ENCODE measurements at places on chromosomes 4 and X.

DNA sequence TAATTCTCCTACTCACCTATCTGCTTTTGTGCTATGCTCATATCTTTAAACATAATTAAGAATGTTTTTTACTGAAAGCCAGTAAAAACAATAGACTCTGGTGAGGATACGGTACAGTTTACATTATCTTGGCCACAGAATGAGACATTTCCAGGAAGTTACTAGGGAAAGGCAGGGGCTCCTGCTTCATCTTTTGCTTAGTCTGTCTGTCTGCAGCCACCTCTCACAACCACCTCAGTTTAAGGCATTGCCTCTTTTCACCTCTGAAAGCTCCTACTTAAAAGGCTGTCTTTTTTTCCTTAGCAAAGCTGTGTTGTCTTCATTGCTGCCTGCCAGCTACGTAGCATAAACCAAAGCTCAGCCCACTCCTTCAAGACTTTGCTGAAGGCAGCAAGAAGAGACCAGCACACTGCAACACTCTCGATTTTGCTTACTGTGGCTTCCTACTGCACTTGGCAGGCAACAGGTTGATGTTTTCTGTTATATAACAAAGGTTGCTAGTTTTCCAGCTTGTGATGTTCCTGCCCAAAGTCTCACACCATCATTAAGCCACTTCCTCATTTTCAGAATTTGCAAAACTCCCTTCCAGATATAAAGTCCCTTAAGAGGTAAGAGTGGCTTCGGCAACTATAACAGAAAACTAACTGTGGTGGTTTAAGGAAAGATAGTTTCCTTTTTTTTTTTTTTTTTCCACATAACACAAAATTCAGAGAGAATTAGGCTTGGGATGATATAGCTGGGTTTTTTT is 432.9 kb downstream of the GRXCR1 start:
- H3K27ac ChIP-seq = no peak overlapping the region
- H3K4me1 ChIP-seq = no peaks in the 10 kb centered on the region
- peaks cover 8% of the 10 kb centered on the region for H3K27me3 ChIP-seq
- no peak for DNase-seq
- H3K4me3 ChIP-seq = no peak overlapping the region

GRCh38 chrX:42797651-42798269 is 19.8 kb upstream of the PPP1R2C start:
- no peak for DNase-seq
- H3K27ac ChIP-seq = no peak overlapping the region
- no peak overlapping the region for H3K4me3 ChIP-seq

DNA sequence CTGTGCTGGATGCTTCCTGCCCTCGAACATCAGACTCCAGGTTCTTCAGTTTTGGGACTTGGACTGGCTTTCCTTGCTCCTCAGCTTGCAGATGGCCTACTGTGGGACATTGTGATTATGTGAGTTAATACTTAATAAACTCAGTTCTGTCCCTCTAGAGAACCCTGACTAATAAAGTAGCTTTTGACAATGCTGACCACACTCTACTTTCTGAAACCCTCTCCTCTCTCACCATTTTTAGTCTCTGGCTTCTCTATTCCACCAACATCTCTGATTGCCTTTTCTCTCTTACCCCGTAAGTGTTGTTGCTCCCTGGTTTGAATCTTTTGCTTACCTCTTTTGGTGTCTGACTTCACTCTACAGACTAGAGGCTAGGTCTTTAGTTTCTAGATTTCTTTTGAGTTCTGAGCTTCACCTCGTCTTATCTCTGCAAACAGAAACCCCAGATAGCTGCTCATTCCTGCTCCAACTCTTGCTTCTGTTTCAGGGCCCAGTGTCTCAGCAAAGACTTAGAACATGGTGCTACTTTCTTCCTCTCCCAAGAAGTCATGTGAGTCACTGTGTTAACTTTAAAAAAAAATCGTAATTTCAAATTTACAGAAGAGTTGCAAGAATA is 11.4 kb downstream of the TMSB4X start:
- no peak overlapping the region for H3K4me3 ChIP-seq
- H3K27ac ChIP-seq = no peak overlapping the region

DNA sequence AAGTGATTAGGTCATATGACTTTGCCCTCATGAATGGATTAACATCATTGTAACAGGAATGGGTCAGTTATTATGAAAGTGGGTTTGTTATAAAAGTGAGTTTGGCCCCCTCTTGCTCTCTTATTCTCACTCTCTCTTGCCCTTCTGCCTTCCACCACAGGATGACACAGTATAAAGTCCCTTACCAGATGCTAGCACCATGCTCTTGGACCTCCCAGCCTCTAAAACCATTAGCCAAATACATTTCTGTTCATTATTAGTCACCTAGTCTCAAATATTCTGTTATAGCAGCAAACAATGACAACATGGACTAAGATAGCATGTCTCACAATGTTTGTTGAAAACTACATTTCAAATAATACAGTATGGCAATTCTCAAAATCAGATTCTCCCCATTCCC is 59.7 kb downstream of the RWDD4 start:
- no peak for DNase-seq
- H3K36me3 ChIP-seq = peaks cover 2% of the 10 kb centered on the region
- H3K27ac ChIP-seq = no peak overlapping the region
- no peaks in the 10 kb centered on the region for H3K27me3 ChIP-seq

- DNase-seq = no peak
- H3K4me1 ChIP-seq = peaks cover 10% of the 10 kb centered on the region
- H3K27ac ChIP-seq = no peak overlapping the region
- H3K27me3 ChIP-seq = no peaks in the 10 kb centered on the region
- H3K36me3 ChIP-seq = peaks cover 29% of the 10 kb centered on the region
- H3K4me3 ChIP-seq = no peak overlapping the region
Measured at GRCh38 chr4:1255151-1255550, 6.2 kb upstream of the CTBP1 start.

- H3K27ac ChIP-seq = no peak overlapping the region
- DNase-seq = no peak
- H3K4me3 ChIP-seq = no peak overlapping the region
- no peaks in the 10 kb centered on the region for H3K27me3 ChIP-seq
- no peaks in the 10 kb centered on the region for H3K4me1 ChIP-seq
Measured at GRCh38 chr4:138389976-138390685, 148.0 kb upstream of the SLC7A11 start.

DNA sequence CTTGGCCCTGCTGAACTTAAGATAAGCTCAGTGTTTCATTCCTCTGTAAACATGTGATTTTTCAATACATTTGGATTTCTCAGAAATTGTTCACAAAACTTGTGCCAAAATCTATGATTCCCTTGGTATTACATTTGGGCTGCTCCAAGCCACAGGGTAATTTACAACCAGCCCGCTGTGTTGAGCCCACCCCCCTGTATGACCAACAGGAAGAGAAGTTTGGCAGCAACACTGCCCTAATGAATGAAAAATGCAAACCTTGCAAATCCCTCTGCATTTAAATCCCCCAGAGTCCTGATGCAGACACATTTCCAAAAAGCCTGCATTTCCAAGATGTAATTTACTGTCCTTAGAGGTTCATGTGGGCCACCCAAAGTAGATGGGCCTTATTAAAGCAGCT is 34.1 kb upstream of the GAB1 start:
- no peaks in the 10 kb centered on the region for H3K27me3 ChIP-seq
- DNase-seq = no peak
- H3K4me3 ChIP-seq = no peak overlapping the region
- H3K4me1 ChIP-seq = peaks cover 38% of the 10 kb centered on the region

DNA sequence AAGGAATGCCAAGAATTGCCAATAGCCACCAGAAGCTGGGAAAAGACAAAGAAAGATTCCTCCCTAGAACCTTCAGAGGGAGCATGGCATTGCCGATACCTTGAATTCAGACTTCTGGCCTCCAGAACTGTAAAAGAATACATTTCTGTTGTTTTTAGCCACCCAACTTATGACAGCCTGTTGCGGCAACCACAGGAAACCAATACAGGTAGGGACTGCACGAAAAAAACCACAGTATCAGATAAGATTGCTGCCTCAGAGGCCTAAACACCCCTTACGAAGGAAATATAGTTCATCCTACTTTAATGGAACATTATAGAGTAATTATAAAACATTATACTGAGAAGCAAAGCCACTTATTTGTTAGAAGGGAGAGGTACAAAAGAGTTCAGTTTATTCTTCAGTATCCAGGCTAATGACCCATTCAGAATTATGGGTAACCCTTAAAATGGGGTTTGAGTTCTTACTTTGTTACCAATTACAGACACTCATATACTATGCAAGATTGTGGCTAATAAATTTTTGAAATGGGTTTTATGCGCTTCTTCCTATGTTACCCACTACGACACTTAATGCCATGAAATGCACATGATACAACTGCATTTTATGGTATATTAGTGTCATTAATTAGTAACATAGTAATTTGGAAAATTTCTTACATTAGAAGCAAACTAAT is 37.4 kb upstream of the SMIM10L2A start:
- H3K36me3 ChIP-seq = no peaks in the 10 kb centered on the region

- H3K4me1 ChIP-seq = peaks cover 11% of the 10 kb centered on the region
- H3K27ac ChIP-seq = no peak overlapping the region
- no peaks in the 10 kb centered on the region for H3K27me3 ChIP-seq
Measured at GRCh38 chrX:12962041-12962504, 12.8 kb upstream of the TMSB4X start.

DNA sequence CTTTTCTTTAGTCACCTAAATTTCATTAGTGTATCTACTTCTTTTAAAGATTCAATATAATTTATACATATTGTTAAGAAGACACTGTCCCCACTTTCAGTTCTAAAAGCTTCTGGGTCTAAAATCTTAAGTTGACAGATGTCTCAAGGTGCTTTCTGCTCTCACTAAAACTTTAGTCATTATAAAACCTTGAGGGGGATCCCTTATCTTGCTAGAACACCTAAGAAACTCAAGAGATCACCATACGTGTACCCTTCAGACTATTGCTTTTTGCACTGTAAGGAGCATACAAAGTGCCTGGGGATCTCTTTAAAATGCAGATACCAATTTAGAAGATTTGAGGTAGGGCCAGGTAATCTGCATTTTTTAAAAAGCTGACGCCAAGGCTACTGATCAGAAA is 30.1 kb downstream of the CYBB start:
- no peaks in the 10 kb centered on the region for H3K4me1 ChIP-seq
- no peaks in the 10 kb centered on the region for H3K36me3 ChIP-seq
- no peak for DNase-seq
- H3K4me3 ChIP-seq = no peak overlapping the region
- H3K27me3 ChIP-seq = peaks cover 13% of the 10 kb centered on the region

- H3K4me1 ChIP-seq = peaks cover 4% of the 10 kb centered on the region
- no peaks in the 10 kb centered on the region for H3K36me3 ChIP-seq
- peak overlapping the region; percentile 59 for H3K27ac ChIP-seq
- no peak for DNase-seq
Measured at GRCh38 chr4:38759113-38759789, 23.5 kb downstream of the TLR10 start.

DNA sequence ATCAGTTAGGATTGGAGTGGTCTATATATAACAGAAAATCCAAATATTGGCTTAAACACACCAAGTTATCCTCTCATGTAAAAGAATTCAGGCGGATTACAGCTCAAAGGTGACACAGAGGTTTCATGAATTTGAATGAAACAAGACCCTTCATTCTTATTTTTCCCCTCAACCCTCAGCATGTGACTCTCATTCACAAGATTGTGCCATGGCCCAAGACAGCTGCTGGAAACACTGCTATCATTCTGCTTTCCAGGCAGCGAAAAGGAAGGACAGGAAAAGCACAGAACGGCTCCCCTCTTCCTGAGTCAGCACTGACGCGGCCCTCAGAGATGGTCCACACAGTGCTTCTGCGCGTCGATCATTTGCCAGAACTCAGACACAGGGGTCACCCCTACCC is 891.0 kb upstream of the FRG1 start:
- H3K27me3 ChIP-seq = no peaks in the 10 kb centered on the region
- H3K36me3 ChIP-seq = no peaks in the 10 kb centered on the region
- H3K4me3 ChIP-seq = no peak overlapping the region
- no peak overlapping the region for H3K27ac ChIP-seq
- no peak for DNase-seq

GRCh38 chrX:152028579-152028978 is 54.1 kb upstream of the GABRE start:
- no peak for DNase-seq
- H3K27me3 ChIP-seq = no peaks in the 10 kb centered on the region
- no peaks in the 10 kb centered on the region for H3K4me1 ChIP-seq
- H3K36me3 ChIP-seq = no peaks in the 10 kb centered on the region

GRCh38 chr4:113444386-113444785 is 317.2 kb downstream of the CAMK2D start:
- H3K4me1 ChIP-seq = peaks cover 39% of the 10 kb centered on the region
- H3K27ac ChIP-seq = peak overlapping the region; percentile 92
- DNase-seq = no peak
- no peak overlapping the region for H3K4me3 ChIP-seq
- peaks cover 4% of the 10 kb centered on the region for H3K36me3 ChIP-seq

GRCh38 chr4:41657561-41657960 is 91.0 kb downstream of the PHOX2B start:
- peaks cover 2% of the 10 kb centered on the region for H3K27me3 ChIP-seq
- peaks cover 4% of the 10 kb centered on the region for H3K4me1 ChIP-seq
- no peak overlapping the region for H3K4me3 ChIP-seq
- no peak overlapping the region for H3K27ac ChIP-seq
- no peak for DNase-seq
- peaks cover 1% of the 10 kb centered on the region for H3K36me3 ChIP-seq

DNA sequence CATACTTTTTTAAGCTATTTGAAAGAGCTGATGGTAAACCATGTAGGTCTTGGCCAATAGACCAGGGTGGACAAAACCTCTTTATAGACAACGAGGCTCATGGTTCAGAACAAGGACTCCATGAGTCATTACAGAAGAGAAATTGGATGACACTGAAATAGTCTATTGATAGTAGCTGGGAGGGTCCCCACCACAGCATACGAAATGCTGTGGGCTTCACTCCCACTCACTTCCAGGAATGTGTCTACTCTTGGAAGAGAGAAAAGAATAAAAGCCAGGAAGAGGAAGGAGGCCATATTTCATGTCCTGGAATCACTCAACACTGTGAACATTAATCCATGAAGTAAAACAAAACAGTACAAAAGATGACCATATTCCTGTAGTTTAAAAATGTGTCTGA is 82.3 kb upstream of the MXRA5 start:
- H3K27me3 ChIP-seq = no peaks in the 10 kb centered on the region
- H3K36me3 ChIP-seq = no peaks in the 10 kb centered on the region
- no peak overlapping the region for H3K4me3 ChIP-seq
- no peak for DNase-seq

- no peak overlapping the region for H3K27ac ChIP-seq
- DNase-seq = no peak
- no peaks in the 10 kb centered on the region for H3K27me3 ChIP-seq
- no peak overlapping the region for H3K4me3 ChIP-seq
- no peaks in the 10 kb centered on the region for H3K4me1 ChIP-seq
- no peaks in the 10 kb centered on the region for H3K36me3 ChIP-seq
Measured at GRCh38 chrX:40380655-40381488, 199.9 kb upstream of the ATP6AP2 start.

DNA sequence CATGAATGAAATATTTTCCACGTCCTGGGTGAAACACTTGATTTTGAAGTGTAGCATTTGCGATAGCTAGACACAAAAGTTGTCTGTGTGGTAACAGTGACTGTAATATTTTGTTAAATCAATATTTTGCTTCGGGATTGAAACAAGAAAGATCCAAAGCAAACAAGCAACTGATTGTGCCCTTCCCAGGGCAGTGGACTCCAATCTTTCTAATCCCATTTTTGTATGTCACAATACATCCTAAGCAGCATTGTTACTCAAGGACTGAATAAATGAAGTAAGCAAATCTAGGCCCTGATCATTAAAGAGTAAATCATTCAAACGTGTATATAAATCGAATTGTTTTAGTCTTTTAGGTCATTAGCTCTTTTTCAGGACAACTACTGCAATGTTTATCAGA is 2.8 kb downstream of the ITM2A start:
- H3K36me3 ChIP-seq = no peaks in the 10 kb centered on the region
- H3K4me3 ChIP-seq = no peak overlapping the region
- H3K27ac ChIP-seq = no peak overlapping the region
- H3K4me1 ChIP-seq = peaks cover 10% of the 10 kb centered on the region
- no peak for DNase-seq
- no peaks in the 10 kb centered on the region for H3K27me3 ChIP-seq
